ENCODE measurements at places on chromosomes 16 and 17.

DNA sequence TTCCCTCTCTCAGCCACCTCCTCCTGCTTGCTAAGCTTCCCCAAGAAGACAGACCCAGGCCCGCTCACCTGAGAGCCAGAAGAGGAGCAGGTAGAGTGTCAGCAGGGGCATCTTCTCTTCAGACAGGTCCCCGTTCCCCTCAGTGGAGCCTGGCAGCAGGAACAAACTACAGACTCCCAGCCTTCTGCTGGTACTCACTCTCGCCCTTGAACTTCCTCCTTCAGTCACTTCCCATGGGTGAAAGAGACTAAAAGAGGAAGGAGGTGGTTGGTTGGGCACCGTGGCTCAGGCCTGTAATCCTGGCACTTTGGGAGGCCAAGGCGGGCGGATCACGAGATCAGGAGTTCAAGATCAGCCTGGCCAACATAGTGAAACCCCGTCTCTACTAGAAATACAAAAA is at the start of gene CD300LF:
CD300LF (minus strand) TSS at position 168 of the 400 bp plus-strand sequence; CDS start at position 111, 57 bp downstream.
- no peak for DNase-seq

- DNase-seq = no peak
Measured at GRCh38 chr16:73268366-73268993, 220.6 kb upstream of the ZFHX3 start.

GRCh38 chr17:44850025-44850424 is 2.3 kb downstream of the HIGD1B start:
- no peak for DNase-seq

DNA sequence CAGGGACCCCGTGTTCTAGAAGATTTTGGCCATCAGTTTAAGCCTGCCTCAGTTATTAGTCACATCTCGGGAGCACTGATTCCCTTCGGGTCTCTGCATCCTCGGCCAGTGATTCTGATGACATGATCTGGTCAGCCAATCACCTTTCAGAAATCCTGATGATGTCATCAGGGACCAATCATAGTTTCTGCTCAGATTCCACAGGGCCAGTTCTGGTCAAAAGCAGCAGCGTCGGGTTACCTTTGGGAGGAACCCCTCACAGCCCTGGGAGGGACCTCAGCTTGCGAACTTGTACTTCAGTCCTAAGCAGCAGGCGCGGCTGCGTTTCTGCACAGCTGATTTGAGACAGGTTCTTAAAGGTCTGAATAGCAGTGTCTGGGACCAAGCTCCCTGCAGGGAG is 13.9 kb downstream of the KDM8 start:
- no peak for DNase-seq

DNA sequence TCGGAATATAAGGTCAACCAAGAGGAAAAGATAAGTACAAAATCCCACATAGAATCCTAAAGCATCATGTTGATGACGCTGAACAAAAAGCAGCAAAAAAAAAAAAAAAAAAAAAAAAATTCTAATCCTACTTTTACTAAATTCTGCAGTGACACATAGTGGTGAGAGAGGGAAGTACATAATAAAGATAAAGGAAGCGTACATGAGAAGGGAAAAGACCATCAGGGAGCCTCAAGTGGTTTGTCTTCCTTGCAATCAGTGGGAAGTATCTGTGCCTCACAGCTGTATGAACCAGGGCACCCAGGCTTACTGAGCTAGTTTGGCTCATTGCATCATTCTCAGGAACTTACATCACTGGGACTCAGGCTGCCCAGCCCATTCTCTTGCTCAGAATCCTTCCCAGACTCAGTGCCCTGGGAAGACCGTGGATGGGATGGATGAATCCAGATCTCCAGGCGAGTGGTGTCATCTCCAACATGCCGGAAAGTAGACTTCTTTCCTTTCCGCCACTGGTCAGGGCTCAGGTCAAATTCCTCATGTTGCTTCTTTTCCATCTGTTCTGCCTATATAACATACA is 21.2 kb downstream of the SMG6 start:
- DNase-seq = peak; percentile 62

DNA sequence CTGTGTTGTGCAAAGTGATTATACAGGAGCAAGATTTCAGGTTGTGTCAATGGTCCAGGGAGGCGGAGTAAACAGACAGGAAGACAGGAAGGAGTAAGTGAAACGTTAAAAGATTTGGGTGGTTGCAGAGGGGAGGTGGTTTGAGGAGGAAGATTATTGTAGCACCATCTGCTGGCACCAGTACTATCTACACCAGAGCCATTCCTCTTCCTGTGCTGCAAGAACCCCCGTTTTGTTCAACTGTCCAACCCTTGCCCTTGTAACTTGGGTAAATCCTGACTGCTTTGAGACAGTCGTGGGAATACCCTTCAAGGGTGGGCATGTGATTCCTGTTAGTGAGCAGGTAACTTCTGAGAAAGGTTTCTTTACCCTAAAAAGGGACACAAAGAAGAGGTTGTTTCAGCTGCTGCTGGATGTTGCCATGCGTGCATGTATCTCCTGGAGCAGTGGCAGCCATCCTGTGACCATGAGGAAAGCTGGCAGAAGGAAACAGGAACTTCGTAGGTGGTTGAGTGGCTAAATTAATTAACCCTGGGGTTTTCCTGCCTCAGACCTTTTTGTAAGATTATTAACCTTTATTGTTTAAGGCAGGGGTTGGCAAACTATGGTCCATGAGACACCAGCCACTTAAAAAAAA is 124.1 kb downstream of the PRKCA start:
- DNase-seq = peak; percentile 58

GRCh38 chr16:74463888-74464287 is 42.6 kb upstream of the CLEC18B start:
- DNase-seq = no peak

- no peak for DNase-seq
Measured at GRCh38 chr17:42389899-42390298, 1.7 kb upstream of the STAT3 start.

DNA sequence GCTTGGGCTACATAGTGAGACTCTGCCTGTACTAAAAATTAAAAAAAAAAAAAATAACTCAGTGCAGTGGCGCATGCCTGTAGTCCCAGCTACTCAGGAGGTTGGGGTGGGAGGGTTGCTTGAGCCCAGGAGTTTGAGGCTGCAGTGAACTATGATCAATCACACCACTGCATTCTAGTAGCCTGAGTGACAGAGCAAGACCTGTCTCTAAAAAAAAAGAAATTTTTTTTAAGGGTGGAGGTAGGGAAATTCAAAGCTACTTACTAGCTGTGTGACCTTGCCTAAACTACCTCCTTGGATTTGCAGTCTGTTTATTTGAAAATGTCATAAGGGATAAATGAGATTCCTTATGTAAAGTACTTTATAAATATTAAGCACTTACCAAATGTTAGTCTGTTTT is 3.4 kb upstream of the SMPD3 start:
- no peak for DNase-seq

DNA sequence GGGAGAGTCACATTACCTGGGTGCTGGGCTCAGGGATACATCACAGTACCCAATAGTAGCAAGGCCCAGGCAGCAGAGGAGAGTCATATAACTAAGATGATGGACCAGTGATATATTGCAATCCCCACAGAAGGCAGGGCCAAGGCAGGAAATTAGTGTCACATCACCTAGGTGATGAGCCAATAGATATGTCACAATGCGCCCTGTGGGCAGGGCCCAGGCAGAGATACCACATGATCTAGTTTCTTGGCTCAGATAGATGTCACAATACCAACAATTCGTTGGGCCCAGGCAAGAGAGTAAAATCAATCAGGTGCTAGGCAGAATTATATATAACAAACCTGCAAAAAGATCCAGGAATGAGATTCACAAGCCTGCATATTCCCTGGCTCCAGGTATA is 2111.5 kb downstream of the TP53TG3F start:
- no peak for DNase-seq

GRCh38 chr16:77599793-77600415 is 122.4 kb upstream of the NUDT7 start:
- peak; percentile 9 for DNase-seq

- peak; percentile 40 for DNase-seq
Measured at GRCh38 chr16:10981697-10982216, 37.4 kb downstream of the CLEC16A start.

GRCh38 chr17:66841328-66841727 is 6.4 kb downstream of the CACNG5 start:
- no peak for DNase-seq

DNA sequence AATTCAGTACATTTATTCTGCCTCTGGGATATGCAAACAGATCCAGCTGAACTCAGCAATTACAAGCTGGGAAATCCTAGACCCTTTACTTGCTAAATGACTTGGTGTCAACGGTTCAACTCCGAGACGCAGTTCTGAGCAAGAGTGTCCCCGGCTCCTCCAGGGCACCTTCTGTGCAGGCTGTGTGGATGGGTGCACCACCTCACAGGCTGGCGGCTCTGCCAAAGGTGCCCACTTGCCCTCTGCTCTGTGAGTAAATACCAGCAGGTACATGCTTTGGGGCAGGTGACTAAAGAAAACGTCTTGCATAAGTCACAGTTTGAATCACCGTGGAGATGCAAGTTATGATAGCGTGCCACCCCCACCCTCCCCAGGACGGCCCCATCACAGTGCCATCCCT is 23.3 kb downstream of the MAP1LC3B start:
- DNase-seq = no peak

GRCh38 chr17:5191541-5192417 is at the start of gene ZNF594:
Gene ZNF594 (minus strand): TSS chr17:5191868. CDS start chr17:5184256, 7,612 bp downstream.
- DNase-seq = peak; percentile 98

DNA sequence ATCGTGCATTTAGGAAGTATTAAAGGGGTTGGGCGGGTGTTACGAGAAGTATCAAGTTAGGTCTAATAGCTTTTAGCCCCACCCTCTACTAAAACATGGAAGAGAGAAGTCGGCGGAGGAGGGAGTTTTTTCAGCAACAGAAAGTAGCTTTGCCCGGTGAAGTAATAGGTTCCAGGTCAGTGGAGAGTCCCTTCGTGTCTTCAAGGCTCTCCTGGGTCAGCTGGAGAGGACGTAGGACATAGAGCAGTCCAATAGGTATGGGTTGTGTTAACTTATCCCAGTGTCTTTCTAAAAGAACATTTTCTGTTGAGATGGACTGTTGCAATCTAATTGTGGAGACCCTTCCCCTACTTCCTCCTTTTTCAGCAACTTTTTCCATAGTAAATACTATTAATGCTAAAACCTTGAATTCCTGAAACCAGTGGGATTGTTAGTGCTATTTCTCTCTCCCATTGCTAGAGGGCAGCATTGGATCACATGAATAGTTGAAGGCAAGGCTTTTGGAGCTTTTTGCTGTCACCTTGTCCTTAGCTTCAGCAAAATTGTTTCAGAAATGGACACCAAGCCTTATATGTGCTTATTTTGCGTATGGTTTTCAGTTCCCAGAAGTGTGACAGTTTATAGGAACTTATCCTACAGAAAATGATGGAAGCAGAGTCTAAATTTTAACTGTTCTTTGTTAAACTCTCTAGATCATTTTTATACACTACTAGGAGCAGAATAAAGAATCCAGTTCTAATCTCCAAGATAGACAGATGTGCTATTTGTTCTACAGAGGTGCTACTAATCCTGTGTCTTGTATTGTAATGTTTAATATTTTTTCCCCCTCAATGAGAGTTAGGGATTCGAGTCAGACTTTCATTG is 38.4 kb downstream of the UTP18 start:
- peak; percentile 25 for DNase-seq

GRCh38 chr17:57881783-57882351 is 32.0 kb upstream of the MRPS23 start:
- no peak for DNase-seq

DNA sequence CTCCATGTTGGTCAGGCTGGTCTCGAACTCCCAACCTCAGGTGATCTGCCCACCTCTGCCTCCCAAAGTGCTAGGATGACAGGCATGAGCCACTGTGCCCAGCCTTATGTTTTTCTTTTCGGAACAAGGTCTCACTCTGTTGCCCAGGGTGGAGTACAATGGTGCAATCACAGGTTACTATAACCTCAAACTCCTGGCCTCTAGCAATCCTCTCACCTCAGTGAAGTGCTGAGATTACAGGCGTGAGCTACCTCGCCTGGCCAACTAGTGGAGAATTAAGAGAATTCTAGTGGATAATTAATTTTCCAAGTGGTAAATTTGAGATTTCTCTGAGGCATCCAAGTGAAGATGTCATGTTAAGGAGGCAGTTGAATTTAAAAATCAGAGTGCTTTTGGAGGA is 2.9 kb upstream of the FBXO47 start:
- no peak for DNase-seq

DNA sequence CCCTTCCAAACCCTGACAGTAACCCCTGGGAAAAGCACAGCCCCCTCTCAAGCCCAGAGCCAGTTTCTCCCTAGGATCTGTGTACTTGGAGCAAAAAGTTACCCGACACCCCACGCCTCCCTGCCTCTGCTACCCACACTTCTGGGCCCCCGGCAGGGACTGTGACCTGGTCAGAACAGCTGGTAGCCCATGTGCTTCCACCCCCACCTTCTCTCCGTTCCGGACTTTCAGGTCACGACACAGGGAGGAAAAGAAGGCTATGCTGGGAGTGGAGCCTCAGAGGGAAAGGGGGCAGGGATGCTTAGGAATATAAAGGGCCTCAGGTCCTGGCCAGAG is 6.4 kb downstream of the PPY start:
- DNase-seq = no peak

DNA sequence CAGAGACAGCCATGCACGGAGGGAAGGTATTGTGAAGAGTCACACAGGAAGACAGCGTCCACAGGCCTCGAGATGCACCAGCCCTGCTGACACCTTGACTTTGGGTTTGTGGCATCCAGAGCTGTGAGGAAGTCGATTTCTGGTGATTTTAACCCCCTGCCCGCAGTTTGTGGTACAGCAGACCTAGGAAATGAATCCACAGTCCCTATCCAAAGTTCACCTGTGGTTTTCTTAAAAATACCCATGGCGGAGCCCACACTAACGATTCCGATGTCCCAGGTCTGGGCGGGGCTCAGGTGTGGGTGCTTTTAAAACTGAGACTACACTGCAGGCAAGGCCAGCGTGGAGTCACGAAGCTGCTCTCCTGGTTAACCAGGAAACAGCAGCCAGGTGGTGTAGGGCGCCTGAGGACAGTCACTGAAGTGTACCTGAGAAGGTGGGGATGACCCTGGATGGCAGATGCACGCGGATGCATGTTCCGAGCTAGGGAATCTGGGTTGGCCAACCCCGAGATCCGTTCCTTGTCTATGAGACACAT is 14.4 kb upstream of the MEAK7 start:
- DNase-seq = peak; percentile 67

- DNase-seq = no peak
Measured at GRCh38 chr16:25271421-25271820, 13.8 kb upstream of the ZKSCAN2 start.

DNA sequence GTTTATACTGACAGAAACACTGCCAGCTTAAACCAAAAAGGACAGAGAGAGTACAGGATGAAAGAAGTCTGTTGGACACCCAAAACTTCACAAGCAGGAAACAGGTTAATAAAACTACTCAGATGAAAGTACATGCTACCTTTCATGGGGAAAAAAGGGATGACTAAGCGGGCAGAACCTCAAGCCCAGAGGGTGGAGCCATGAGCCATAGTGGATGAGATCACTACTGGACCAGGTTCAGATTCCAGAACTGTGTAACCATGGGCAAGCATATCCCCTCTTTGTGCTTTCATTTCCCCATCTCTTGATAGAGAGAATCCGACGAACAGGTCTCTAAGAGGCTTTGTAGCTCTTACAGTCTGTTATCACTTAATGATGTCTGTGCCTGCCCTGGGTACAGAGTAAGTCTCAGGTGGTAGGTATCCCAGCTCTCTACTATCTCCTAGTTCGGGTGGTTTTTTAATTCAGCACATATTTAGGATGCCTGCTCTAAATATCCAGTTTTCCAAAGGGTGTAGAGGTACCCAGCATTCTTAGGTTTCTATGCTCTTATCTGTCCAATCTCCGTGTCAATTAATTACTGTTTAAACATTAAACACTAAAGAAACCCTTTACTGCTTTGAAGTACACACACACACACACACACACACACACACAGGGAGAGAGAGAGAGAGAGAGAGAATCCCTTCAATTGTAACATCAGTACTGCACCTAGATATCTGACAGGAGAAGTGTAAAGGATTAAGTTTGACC is 206.7 kb downstream of the ZNF423 start:
- DNase-seq = no peak

GRCh38 chr16:9002042-9002441 is 38.3 kb upstream of the USP7 start:
- no peak for DNase-seq
